ENCODE measurements at places on chromosomes 6 and 20. TPM values are rescaled to one million over a fixed set of nuclear protein-coding genes. Genes with fewer than 3 reads are reported as not detected.

GRCh38 chr6:15290962-15291704 is 45.3 kb downstream of the JARID2 start:
- DNase-seq: no peak

GRCh38 chr20:51287628-51288413 is 254.7 kb downstream of the NFATC2 start:
- DNase-seq: no peak

GRCh38 chr6:20692023-20692422 is 157.8 kb downstream of the CDKAL1 start:
- DNase-seq: no peak

DNA sequence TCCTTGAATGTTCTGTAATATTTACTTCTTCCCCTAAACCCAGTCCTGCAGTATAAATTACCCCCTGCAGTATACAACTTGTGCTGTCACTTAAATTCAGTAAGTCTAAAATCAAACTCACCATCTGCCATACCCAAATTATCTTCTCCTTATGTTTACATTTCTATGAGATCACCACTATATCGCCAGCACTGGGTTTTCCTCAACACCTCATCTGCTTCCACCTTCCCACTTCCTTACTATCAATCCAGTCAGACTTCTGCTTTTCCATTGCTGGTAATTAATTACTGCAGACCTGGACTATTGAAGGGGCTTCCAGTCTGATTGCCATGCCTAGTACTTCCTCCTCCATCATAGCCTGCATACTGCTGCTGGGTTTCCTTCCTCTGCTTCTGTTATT is 15.2 kb downstream of the EFHC1 start:
- DNase-seq: no peak

- DNase-seq: no peak
These were observed 606.5 kb downstream of the HACE1 start for GRCh38 chr6:104253236-104253635.

GRCh38 chr6:75568100-75568499 is 33.6 kb upstream of the SENP6 start:
- no peak for DNase-seq

DNA sequence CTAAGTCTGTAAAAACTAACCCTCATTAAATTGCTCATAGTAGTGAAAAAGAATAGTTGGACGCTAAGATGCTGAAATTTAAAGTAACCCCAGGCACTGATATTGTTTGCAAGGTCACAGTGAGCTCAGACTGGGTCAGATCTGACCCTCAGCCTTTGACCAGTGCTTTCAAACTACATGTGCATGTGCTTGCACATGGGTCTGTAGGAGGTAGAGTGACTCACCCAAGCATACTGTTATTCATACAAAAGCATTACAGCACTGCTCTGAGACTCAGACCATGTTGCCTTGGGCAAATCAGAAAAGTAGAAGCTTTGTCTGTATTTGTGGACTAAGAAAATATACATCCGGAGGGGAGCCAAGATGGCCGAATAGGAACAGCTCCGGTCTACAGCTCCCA is 326.4 kb upstream of the MARCKS start:
- no peak for DNase-seq

GRCh38 chr6:86706449-86706848 is 230.9 kb upstream of the HTR1E start:
- no peak for DNase-seq

GRCh38 chr6:45552536-45552935 is 174.8 kb upstream of the SUPT3H start:
- DNase-seq: no peak

GRCh38 chr20:33433465-33434234 is 9.9 kb downstream of the SNTA1 start:
- no peak for DNase-seq

- no peak for DNase-seq
These were observed 5.7 kb upstream of the PSMG4 start for GRCh38 chr6:3252861-3253596.

GRCh38 chr20:14855171-14855570 is 517.8 kb upstream of the FLRT3 start:
- no peak for DNase-seq

DNA sequence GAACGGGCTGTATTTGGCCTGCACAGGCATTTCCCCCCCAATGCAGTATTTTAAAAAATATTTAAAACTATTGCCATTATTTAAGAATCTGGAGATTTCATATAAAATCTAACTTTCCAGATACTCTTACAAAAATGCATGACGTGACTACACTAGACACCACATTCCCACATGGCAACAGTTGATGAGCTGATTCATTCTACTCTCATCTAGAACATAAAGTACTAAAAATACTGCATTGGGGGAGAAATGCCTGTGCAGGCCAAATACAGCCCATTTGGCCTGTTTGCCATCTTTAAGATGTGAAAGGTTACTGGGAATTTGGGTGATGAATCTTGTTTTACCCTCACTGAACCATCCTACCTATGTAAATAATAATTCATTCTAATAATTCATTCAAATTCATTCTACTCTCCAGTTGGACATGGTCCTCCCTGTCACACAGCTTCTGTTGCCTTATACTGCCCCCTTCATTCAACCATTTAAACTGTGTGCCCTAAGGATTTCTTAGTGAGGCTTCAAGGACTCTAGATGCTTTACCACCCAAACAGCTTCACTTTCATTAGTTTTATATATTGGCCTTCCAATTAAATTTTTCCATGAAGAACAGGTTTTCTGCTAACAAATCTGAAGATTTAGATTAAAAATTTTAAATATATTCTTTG is 6.9 kb upstream of the ZSCAN16 start:
- DNase-seq: no peak

- DNase-seq: no peak
These were observed 143.0 kb upstream of the STXBP5 start for GRCh38 chr6:147061252-147061651.

DNA sequence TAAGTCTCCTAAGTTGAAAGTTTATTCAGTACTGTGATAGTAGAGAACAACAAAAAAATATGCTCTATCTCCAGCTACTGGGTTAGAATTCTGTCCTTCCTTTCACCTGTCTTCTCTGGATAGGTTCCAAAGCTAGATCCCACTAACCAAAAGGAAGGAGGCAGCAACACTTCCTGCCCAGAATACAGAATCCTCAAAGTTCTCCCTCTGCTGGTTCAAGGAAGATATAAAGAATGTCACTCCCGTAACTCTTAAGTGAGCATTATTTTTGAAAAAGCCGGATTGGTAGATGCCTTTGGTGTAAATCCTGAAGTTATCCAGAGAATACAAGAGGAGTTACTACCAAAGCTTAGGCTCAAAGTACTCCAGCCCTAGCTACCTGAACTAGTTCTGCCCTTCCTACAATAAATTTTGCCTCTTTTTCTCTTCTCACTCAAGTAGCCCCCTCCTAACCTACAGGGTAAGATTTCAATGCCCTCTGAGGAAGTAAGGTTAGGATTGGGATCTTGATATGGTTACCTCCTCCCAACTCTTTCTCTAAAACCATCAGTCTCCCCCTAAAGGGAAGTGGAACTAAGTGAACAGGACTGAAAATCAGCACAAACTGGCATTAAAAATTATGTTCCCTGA is 26.0 kb upstream of the CRIP3 start:
- no peak for DNase-seq

DNA sequence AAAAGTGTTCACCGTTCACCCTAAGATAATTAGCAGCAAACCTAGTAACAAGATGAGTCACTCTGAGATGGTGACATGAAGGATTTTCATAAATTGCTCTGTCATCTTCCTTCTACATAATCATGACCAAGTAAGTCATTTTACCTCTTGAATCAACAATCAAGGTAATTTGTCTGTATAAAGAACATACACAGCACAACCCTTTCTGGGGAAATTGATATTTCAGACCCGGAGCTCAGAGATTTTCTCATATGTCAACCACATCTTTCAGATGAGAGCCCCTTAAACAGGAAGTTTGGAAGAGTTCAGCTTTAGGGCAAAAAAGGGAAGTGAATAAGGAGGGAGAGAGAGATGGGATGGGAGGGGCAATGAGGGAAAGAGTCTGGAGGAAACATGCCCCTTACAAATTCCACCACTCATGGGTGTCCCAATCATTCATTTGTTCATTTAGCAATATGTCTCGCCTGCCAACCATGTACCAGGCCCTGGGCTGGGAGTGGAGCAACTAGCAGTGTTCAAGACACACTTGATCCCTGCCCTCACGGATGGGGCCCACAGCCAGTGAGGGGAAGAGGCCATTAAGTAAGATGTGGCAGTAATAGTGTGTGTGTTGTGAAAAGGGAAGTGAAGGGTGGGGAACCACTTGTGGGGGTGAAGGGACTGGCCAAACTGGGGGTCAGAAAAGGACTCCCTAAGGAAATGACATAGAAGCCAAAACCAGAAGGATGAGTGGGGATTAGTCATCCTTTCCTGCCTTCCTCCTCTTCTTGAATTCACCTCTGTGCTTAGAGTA is 190.9 kb downstream of the MAFB start:
- DNase-seq: no peak

MTCH1 gene
- 283 TPM for total RNA-seq

ZBTB46 gene
- 7.6 TPM for total RNA-seq

ZNF311 gene
- 6.3 TPM for total RNA-seq

ZC2HC1B gene
- total RNA-seq: not detected

SYNDIG1 gene
- total RNA-seq: not detected

OPRM1 gene
- total RNA-seq: not detected

CLDN20 gene
- total RNA-seq: not detected

All from upper lobe of left lung (tissue), 6 donors.